ENCODE measurements at places on chromosomes 4 and X.

DNA sequence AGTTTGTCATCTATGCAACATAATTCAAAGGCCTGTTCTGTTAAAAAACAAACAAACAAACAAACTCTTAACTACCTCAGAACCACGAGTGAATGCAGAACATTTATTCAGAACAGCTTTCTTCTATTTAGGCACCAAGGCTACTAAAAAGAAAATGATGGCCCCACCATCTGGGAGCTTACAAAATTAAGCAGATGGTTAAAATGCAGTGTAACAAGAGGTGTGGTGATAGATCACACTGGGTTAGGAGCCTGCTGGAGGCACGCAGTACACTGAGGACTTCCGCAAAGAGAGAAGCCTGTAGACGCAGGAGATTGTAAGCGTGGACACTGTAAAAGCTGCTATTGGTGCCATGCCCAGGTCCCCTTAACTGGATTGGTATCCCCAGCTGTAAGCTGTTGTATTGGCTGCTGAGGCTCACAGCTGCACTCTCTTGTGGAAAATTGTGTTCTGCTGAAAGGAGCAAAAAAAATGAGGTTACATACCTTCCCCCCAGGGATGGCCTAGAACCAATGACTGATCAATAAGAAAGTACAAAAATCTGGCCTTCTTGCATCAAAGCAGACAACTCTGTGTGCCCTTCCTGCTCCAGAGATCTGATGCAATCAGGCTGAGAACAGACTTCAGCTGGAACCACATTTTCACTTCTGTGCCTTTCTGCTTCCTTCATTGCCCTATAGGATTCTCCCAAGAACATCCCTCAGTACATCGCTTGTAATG is 60.0 kb downstream of the SHROOM3 start:
- DNase-seq, result no peak

DNA sequence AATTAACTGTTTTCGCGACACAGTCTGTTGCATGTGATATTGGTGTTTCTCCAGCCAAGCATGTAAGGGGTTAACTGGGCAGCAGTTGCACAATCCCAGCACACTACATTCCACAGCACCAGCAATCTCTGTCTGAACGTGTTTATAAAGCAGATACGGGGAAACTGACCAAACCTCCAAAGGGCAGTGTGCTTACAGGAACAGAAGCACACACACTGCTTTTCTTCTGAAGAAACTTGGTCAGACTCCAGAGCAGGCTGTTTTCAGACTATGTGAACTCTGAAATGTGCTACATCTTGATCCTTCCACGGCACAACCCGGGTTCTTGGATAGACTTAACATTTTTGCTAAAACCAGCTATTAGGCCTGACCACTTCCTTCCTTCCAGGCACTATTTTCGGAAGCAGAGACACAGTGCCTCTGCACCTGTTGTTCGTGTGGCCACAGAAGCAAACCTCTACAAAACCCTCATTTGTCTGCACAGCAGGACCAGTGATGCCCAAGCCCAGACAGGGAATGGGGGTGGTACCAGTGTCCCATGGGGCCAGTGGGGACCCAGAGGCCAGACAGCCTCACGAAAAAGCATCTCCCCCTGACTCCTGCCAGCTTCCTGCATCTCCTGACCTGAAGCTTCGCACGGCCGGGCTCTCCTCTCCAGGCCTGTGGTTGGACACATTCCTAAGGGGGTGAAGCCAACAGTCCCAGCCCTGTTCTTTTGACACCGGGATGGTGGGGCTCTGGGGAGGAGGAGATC is 90.1 kb downstream of the IRF2 start:
- DNase-seq, result no peak

DNA sequence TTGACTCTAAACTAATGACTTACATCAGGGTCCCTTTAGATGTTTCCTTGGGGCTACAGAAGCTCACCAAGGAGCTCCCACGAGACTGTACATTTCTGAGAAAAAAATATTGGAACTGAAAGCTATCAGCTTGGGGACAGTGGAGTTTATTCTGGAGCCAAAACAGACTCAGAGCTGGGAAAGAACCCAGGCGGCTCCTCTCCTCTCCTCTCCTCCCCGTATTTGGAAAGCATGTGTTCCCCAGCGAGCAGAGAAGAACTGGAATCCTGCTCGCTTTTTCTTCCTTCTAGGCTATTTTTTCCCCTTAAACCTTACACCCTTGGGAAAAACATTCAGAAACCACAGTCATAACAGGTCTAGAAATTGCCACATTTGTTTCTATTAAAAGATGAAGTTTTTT is 4.3 kb upstream of the MAP7D3 start:
- no peak for DNase-seq

DNA sequence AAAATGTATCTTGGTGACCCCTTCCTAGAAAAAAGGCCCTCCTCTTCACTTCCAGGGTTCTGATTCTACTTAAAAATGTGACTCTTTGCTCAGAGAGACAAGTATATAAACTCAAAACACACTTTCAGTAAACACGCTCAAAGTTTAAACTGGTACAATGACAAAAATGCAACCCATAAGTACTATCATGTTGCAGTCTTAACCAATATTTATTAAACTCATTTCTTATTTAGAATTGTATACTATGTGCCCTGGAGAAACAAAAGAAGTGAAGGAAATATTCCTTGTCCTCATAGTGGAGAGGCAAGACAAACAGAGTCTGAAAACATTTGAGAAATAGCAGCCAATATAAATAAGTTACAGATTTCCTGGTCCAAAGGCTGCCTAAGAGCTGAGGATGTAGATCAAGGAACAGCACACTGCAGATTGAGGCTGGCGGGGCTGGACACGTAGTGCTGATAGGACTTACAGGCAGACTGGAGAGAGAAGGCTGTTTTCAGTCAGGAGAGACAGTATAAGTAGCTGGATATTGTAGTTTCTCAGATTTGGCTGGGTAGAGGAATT is 39.1 kb upstream of the ANXA3 start:
- no peak for DNase-seq

- DNase-seq, result no peak
Observed at GRCh38 chrX:9635368-9635767, 130.3 kb downstream of the GPR143 start.

DNA sequence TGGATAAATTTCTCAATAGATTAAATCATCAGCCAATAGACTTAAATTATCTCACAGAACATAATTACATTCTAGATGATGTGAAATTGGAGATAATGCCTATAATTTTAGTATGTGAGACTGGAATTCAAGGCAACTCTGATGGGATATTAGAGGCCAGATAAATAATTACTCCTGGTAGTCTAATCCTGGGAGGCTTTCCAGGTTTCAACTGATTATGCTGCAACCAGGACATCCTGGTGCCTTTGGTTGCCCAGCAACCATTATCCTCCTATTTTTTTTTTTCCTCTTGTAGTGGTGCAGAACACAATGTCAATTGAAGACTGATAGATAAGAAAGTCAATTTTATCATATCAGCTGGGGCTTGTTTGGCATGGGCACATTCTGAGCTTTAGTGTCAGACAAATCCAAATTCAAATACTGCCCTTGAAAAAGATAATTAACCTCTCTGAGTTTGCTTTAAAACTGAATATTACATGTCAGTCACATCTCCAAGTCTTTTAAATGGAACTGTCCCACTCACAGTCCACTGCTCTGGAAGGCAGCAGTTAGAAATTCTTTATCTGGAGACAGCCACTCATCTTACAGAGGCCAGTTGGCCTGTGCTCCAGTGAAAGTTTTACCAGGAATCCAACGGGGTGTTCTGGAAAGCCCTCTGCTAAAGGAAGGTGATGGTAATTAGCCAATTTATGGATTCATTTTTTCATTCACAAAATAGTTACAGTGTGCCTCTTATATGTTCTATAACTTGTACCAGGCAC is 95.3 kb upstream of the GUCY1A1 start:
- no peak for DNase-seq

- no peak for DNase-seq
Observed at GRCh38 chr4:26032142-26032541, 118.1 kb downstream of the SMIM20 start.

- DNase-seq, result no peak
Observed at GRCh38 chr4:32087211-32087610, 1367.0 kb downstream of the PCDH7 start.

DNA sequence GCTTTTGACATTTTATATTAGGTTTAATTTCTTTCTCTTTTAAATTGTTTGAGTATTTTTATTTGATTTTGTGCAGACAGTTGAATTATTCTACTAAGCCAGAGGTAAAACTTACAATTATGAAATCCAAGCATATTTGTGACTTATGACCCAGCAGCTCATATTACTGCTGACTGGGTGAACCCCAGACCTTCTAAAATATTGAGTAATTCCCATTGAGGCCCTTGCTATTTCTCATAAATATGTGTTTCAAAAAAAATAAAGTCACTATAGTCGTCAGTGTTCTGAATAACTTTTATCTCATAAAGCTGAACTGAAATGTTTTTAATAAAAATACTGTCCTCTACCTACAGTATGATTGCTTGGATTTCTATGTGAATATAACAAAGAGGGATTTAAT is 303.1 kb downstream of the IQCM start:
- DNase-seq, result no peak

DNA sequence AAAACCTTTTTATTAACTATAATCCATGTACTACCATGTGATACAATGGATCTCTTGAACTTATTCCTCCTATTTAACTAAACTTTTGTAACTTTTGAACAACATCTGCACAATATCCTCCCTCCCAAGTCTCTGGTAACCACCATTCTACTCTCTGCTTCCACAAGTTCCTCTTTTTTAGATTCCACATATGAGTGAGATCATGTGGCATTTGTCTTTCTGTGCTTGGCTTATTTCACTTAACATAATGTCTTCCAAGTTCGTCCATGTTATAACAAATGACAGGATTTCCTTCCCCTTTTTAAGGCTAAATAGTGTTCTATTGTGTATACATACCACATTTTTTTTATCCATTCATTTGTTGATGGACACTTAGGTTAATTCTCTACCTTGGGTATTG is 28.1 kb downstream of the DCAF8L1 start:
- no peak for DNase-seq

DNA sequence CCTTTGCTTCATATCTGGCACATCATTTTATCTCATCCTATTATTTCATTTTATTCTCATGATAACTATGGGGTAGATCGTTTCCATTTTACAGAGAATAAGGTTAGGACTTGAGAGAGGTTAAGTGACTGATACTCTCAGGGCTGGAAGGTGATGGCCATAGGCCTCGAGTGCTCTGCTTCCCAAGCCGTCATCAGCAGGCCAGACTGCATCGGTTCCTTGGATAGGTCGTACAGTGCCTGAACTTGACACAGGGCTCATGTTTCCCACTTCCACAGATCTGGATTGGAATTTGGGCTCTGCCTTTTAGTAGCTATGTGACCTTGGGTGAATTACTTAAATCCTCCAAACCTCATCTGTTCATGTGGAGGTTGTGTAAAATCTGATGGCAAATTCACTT is 81.4 kb downstream of the TMEM131L start:
- DNase-seq, result no peak

- DNase-seq, result peak; percentile 18
Observed at GRCh38 chr4:146245850-146246249, 31.5 kb downstream of the REELD1 start.

- no peak for DNase-seq
Observed at GRCh38 chr4:102713096-102713495, 47.7 kb downstream of the MANBA start.

DNA sequence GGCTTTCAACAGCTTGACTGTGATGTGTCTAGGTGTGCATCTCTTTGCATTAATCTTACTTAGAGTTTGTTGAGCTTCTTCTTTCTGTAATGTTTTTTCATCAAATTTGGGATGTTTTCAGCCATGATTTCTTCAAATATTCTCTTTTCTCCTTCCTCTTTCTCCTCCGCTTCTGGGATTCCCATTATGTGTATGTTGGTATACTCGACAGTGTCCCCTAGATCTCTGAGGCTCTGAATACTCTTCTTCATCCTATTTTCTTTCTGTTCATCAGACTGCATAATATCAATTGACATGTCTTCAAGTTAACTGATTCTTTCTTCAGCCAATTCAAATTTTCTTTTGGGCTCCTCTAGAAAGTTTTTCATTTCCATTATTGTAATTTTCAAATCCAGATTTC is 25.9 kb downstream of the STPG2 start:
- DNase-seq, result no peak

GRCh38 chr4:55352726-55353125 is 6.7 kb downstream of the SRD5A3 start:
- no peak for DNase-seq

DNA sequence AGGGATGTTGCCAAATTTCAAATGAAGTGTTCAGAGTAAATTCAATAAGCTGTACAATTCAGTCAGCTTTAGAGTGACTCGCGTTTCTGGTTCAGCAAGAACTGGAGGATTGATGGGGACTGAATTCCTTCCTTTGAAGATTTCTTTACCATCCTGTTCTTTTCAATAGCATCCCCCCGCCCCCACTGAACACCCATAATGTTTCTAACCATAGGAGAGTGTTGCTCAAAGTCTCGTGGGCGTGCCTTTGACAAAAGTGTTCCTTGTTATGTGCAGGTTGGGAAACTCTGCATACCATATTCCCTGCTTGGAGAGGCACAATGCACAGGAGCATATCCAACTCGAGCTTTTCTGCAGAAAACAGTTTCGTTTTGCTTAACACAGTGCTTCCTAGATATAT is 323.5 kb upstream of the CASK start:
- DNase-seq, result no peak

DNA sequence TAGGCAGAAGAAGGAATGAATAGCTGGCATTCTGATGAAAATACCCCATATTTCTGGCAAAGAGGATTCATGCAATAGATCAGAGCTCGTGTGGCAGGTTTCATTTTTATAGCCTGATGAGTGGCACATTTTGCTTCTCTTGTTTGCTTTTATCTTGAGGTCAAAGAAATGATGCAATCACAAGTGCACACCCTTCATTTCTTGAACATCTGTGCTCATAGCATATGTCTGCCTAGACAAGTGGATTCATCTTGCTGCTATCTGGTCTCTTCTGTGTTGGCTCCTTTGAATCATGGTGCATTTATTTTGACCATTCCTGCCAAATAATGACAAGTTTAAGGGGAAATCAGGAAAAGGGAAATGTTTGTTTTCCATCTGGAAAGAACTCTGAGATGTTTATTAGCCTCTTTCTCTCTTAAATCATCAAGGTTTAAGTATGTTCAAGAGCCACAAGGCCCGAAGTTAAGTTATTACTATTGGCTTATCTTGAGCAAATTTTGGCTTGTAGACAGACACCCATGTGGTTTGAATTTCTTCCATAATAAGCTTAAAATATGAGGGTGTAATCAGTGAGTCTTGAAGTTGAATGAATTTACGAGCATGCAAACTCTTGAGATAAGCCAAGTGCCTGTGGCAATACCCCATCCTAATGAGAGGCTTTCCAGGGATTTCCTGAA is 59.3 kb upstream of the HS3ST1 start:
- no peak for DNase-seq
